Activated CD4-positive, alpha-beta T cell treated with anti-CD3 and anti-CD28 coated beads, Interleukin-2, amount 50 U/mL, for 16 hours (primary cell): ENCODE measurements at places on chromosomes 3 and 15.

DNA sequence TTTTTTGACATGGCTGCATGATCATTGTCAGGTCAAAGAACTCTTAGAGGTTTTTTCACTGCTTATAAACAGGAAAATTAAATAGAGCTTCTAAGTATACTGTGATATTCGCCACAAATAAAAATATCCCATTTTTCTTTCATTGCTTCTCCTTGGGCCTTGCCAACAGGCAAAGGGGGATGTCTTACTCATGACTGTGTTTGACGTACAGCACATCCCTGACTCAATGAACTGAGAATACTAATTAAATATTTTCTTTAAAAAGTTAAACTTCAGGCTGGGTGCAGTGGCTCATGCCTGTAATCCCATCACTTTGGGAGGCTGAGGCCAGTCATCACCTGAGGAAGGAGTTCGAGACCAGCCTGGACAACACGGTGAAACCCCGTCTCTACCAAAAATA is 41.4 kb upstream of the CCDC80 start:
- no peak for DNase-seq

- DNase-seq: no peak
These were observed at the start of gene HYAL1 for GRCh38 chr3:50303013-50303815. Gene HYAL1, minus strand, starts transcription at chr3:50303574. Its CDS starts 618 bp downstream, at chr3:50302956.

- DNase-seq: no peak
These were observed 203.4 kb downstream of the FOXP1 start for GRCh38 chr3:71380096-71380495.

GRCh38 chr15:72197041-72197459 is 537 bp downstream of the GRAMD2A start:
- DNase-seq: no peak

- no peak for DNase-seq
These were observed 828 bp downstream of the CAND2 start for GRCh38 chr3:12797124-12797891.

DNA sequence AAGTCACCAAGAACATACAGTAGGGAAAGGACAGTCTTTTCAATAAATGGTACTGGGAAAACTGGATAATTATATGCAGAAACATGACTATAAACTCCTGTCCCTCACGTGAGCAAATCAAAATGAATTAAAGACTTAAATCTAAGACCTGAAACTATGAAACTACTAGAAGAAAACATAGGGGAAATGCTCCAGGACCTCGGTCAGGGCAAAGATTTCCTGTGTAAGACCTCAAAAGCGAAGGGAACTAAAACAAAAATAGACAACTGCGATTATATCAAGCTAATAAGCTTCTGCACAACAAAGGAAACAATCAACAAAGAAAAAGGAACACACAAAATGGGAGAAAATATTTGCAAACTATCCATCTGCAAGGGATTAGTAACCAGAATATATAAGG is 62.7 kb downstream of the CRYGS start:
- DNase-seq: no peak

GRCh38 chr3:189027626-189028155 is 144.1 kb upstream of the TPRG1 start:
- DNase-seq: no peak
